ENCODE measurements at places on chromosomes 1 and 21. TPM values are rescaled to one million over a fixed set of nuclear protein-coding genes. Genes with fewer than 3 reads are reported as not detected.

FAM72C gene
- total RNA-seq = 8.0 TPM

IL6R gene
- total RNA-seq = 4.6 TPM

CASQ1 gene
- total RNA-seq = not detected

SV2A gene
- total RNA-seq = 27.5 TPM

FOXJ3 gene
- total RNA-seq = 59.1 TPM

NHLH1 gene
- total RNA-seq = 0.33 TPM

ZNF670 gene
- total RNA-seq = 1.6 TPM

AGO3 gene
- 26.5 TPM for total RNA-seq

PTPN7 gene
- total RNA-seq = 172 TPM

UBXN10 gene
- total RNA-seq = 0.23 TPM

PITHD1 gene
- 64.5 TPM for total RNA-seq

PTPN22 gene
- total RNA-seq = 74.1 TPM

TUFT1 gene
- total RNA-seq = 1.5 TPM

TEKT2 gene
- not detected for total RNA-seq

HAPLN2 gene
- total RNA-seq = 0.17 TPM

OR10J1 gene
- total RNA-seq = not detected

OBSCN gene
- total RNA-seq = 44.7 TPM

ARMH1 gene
- total RNA-seq = 105 TPM

NBPF1 gene
- 12.6 TPM for total RNA-seq

SLC30A1 gene
- total RNA-seq = 13.2 TPM

EBNA1BP2 gene
- 40.0 TPM for total RNA-seq
